Kasumi-1 (cell line): ENCODE measurements at places on chromosomes 16 and 17.

GRCh38 chr16:62035115-62036092, 834 bp downstream of the CDH8 start:
- DNase-seq = no peak

DNA sequence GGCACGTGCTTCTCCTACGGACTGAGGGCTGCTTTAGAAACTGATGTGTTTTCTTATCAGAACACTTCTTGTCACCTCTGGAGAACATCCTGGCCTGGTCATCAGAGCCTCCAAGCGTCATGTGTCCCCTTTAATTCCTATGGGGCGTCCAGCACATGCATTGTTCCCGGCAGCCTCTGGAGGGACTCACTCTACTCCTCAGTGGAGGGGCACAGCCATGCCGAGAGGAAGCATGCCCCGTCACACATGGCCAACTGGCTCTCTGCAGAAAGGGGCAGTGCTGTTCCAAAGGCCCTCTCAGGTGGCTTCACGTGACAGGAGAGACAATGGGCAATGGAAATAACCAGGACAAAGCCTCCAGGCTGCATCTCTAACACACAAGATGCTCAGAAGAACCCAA, 31.8 kb downstream of the CDRT15L2 start:
- no peak for DNase-seq

DNA sequence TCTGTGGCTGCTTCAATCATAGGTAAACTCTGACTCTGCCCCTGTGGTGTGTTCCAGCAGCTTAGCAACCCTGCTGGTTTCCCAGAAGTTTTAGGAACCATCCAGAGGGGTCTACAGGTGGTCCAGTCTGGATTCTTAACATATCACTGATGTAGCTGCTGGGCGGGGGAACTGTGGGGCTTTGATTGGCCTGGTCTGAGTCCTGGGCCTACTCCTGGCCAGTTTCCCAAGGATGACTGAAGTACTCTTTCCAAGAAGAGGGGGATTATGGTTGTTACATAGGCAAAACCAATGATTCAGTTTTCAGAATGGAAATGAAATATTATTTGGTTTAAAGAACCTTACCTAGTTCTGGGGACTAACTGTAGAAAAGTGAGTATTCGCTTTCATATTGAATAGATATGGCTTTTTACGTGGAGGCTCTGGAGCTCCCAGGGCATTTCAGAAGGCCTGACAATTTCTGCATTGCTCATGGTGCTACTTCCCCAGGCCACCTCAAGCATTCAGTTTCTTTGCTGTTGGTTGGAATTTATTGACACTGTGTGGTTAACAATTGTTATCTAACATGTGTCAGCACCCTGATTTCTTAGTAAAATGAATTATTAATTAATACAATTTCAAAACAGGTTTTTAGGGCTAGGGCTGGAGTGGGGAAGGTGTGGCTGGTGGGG, 38.4 kb downstream of the EPN2 start:
- no peak for DNase-seq

DNA sequence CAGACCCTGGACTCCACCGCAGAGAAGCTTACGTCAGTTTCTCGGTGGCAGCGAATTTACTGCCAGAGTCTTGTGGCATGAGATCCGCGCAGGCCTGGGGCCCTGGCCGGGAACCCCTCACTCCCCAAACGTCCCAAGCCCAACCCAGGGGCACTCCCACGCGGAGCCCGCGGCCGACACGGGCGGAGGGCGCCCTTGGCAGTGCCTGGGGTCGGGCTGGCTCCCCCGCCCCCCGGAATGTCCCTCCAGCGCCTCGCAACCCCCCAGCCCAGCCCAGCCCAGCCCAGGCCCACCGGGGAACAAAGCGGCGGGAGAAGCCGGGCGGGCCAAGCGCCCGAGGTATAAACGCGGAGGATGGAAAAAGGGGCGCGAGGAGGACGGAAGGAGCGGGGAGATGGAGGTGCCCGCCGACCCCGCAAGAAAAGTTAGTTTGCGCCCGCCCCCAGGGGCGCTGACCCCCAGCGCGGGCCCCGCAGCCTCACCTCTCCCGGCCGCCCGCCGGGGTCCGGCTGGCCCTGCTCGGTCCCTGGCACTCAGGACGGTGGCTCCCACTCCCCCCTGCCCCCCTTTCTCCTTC, 330 bp downstream of the CASKIN2 start:
- no peak for DNase-seq

GRCh38 chr17:20935740-20936139, 107.1 kb downstream of the USP22 start:
- DNase-seq = no peak

DNA sequence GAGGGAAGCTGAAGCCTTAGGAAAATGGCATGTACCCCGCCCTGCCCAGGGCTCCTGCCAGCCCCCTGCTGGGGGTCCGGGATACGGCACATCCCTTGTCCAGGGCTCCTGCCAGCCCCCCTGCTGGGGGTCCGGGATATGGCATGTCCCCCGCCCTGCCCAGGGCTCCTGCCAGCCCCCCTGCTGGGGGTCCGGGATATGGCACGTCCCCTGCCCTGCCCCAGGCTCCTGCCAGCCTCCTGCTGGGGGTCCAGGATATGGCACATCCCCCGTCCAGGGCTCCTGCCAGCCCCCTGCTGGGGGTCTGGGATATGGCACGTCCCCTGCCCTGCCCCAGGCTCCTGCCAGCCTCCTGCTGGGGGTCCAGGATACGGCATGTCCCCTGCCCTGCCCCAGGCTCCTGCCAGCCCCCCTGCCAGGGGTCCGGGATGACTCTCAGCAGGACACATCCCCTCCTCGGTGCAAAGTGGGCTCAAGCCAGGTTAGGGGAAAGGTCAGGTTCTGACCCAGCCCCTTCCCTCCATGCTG, 43.2 kb downstream of the RPH3AL start:
- DNase-seq = no peak

GRCh38 chr16:73058616-73059409, 10.9 kb upstream of the ZFHX3 start:
- no peak for DNase-seq

DNA sequence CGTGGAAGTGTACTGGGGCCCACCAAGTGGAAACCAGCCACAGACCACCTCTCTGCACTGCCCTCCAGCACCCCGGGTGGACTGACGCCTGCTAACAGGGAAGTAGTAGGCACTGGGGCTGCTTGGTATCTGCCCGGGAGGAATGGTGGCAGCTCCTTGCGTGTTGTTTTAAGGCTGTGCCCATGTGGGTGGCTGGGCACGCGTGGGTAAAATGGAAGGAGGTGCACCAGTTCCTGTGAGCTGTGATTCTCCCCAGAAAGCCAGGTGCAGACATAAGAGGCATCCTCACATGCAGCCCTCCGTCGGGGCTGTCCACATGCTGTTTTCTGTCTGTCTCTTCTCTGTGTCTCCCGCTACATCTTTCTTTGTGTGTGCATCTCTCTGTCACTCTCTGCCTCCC, 122.3 kb downstream of the ENGASE start:
- DNase-seq = no peak

GRCh38 chr17:38908676-38909181, 16.7 kb upstream of the LASP1NB start:
- no peak for DNase-seq

- no peak for DNase-seq
These were observed 507.1 kb downstream of the WWOX start for GRCh38 chr16:78606545-78606944.

- no peak for DNase-seq
These were observed 6.9 kb downstream of the TMEM170A start for GRCh38 chr16:75457485-75458021.
